ENCODE measurements at places on chromosomes 1 and 21.

GRCh38 chr1:161199506-161200139 is 769 bp upstream of the ADAMTS4 start:
- DNase-seq, result no peak

- DNase-seq, result peak; percentile 83
Measured at GRCh38 chr1:66769512-66770229, 17.4 kb downstream of the DYNLT5 start.

DNA sequence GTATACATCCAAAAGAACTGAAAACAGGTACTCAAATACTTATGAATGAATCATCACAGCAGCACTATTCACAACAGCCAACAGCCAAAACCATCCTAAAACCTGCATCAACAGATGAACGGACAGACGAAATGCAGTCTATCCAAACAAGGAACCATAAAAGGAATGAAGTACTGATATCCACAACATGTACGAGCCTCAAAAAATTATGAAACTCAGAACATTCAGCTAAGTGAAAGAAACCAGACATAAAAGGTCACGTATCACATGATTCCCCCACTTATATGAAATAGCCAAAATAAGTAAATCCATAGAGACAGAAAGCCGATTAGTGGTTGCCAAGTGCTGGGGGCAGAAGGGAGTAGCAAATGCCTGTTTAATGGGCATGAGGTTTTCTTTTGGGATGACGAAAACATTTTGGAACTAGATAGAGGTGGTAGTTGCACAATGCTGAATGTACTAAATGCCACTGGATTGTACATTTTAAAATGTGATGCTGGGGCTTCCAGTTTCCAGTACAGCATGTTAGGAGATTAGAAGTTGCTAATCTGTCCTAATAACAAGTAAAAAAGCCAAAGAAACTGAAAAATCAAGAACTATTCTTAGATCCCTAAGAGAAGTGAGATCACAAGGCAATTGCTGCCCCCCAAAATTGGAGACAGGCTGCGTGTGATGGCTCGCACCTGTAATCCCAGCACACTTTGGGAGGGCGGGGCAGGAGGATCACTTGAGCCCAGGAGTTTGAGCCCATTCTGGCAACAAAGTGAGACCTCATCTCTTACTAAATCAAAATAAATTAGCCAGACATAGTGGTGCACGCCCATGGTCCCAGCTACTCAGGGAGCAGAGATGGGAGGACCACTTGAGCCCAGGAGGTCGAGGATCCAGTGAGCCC is 25.3 kb downstream of the CLSTN1 start:
- DNase-seq, result no peak

GRCh38 chr1:224287714-224288113 is 42.3 kb downstream of the NVL start:
- no peak for DNase-seq

- peak; percentile 39 for DNase-seq
Measured at GRCh38 chr21:41504030-41504429, 3.9 kb downstream of the TMPRSS2 start.

- DNase-seq, result no peak
Measured at GRCh38 chr1:52709016-52709415, 10.9 kb upstream of the COA7 start.

GRCh38 chr1:210447456-210448057 is 118.9 kb downstream of the HHAT start:
- no peak for DNase-seq

DNA sequence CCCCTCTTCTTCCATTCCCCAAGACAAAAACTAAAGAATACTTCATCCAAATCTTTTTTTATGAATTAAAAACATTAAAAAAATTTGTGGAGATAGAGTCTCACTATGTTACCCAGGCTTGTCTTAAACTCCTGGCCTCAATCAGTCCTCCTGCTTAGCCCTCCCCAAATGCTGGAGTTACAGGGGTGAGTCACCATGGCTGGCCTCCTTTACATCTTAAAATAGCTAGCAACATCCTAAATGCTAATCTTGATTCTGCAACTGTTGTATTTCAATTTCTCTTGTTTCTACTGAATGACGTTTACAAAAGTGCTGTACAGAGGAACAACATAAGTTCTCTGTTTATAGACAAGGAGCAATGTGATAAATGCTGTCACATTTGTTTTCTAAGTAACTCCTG is 483.5 kb downstream of the ADGRL2 start:
- DNase-seq, result no peak

DNA sequence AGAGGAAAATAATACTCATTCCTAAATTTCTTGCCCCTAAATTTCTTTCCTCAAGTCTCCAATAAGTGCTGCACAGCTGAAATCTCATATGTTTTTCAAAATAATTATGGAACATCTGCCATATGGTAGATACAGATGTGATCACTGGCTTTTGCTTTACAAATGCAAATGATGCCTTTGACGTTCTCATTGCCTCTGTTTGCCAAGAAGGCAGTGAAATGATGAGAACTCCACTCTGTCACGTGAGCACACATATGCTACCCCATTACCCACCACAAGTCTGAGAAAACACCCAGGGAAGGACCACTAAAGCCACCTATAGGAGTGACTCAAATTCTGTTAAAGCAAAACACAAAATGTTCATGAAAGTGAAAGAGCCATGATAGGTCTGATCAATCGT is 43.9 kb downstream of the DSCAM start:
- no peak for DNase-seq

DNA sequence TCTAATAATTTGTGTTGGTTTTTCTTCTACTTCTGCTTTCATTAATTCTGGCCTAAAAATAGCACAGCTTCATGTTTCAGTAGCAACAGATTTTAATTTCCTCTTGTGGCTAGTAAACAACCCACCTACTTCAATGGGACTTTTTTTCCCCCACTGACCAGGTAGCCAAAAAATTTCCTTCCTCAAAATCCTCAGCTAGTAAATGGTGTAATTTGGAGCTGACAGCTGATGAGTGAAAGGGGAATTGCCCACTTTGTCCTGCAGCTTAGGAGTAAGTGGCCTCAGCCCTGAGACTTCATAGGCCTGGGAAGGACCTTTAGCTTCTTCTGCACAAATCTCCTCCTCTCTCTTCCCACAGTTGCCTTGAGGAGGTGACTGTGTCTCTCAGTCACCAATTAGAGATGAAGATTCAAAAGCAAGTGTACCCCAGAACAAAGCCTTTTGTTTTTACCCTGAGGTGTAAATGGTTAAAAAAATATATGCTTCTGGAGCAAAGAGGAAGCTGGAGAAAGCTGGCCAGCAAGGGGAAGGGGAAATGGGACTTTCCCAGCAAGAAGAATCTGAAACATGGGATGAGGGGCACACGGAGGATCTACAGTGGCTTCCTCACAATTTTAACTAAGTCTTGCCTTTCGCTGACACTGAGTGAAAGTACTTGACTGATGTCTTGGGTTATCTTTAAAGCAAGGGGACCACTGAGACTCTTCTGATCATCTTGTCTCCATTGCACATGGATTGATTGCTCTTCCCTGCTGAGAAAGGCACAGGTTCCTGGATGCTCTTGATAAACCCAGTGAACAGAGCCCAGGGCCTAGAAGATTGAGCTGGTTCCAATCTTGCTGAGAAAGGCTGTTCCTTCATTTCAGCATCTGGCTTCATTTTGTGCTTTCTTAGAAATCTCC is 35.8 kb upstream of the VCAM1 start:
- no peak for DNase-seq

- peak; percentile 65 for DNase-seq
Measured at GRCh38 chr1:109399326-109399957, 1.7 kb upstream of the SORT1 start.

GRCh38 chr21:35203093-35203977 is 154.2 kb upstream of the RUNX1 start:
- DNase-seq, result no peak

DNA sequence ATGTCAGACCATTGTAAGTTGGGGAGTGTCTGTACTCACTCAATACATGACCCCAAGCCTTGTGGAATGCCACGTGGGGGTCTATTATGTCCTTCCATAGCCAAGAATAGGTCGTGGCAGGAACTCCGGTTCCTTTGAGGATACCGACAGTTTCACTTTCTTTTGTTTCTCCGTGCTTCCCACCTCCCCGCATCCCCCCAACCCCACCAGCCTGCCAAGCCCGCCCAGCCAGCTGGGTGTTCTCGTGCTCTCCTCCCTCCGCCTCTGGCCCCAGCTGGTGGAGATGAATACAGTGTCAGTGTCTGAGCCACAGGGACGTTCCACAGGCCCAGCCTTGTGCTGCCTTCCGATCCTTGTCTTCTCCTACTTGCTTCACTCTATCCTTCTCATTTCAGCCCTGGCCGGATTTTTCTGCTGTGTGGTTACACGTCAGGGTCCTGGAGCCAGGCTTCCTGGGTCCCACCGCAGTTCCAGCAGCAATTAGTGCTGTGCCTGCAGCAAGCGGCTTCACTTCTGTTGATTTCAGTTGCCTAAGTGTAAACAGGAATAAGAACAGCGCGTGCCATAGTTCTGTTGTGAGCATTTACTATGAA is 4.1 kb upstream of the AGTRAP start:
- no peak for DNase-seq

DNA sequence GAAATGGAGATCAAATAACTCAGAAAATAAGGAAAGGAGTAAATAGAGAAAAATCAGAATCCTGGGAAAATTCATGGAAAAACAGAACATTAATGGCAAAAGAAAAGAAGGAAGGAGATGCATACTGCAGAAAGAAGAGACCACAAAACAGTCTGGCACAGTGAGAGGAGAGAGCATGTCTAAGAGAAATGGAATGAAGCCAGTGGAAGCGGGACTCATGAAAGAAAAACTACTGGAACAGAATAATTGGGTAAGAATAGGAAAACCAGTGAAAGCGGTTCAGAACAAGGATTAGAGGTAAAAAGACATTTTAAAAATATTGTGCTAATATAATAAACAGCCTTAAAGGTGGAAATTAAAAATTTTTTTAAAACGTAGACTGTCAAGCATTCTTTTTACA is 93.6 kb upstream of the GREM2 start:
- no peak for DNase-seq

DNA sequence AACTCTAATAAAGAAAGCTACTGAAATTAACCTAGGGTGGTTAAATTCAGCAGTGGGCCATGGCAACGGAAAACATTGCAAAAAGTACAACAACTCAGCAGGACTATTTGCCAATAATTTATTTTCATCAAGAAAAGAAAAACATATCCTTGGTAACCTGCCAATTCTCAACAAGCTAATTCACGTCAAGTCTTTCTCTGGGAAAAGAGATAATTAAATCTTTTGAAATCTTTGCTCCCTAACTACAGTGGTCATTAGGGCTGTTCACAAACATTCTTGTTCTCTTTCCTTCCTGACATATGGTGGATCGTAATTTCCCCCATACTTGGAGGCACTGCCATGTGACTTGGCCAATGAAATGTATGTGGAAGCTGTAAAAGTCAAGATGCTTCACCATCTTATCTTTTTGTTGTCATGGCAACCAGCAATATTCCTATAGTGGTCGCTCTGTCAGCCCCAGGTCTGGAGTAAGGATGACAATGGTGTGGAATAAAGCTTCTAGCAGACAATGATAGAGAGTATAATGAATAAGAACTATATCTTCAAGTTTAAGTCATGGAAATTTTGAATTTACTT is 29.6 kb upstream of the ZNF326 start:
- DNase-seq, result no peak

- DNase-seq, result no peak
Measured at GRCh38 chr1:97017895-97018294, 296.3 kb downstream of the PTBP2 start.

GRCh38 chr21:15408089-15408488 is 321.7 kb upstream of the USP25 start:
- no peak for DNase-seq

DNA sequence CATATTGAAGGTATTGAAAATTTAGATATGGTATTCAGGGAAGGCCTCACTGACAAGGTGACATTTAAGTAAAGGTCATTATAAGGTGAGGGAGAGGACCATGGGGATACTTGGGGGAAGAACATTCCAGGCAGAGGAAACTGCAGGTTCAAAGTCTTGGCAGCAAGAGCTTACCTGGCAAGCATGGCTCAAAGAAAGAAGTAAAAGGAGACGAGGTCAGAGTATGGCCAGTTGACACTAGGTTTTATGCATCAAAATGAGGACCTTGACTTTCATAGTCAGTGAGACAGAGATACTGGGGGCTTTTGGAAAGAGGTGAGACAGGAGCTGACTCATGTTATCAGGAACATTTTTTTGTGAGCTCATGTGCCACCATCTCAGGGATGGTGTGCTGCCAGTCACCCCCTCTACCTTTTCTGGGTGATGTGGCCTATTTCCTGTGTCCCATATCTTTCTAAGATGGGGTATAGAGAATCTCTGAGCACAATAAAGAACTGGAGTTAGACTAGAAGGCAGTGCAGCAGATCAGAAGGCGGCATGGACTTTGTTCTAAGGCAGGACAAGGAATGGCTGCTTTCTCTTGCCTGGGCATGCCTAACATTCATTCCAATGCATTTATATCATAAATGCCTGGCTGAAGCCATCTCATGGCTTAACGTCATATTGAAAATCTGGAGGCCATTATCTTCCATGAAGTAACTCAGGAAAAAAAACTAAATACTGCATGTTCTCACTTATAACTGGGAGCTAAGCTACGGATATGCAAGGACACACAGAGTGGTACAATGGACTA is 406.7 kb downstream of the NTNG1 start:
- DNase-seq, result no peak

DNA sequence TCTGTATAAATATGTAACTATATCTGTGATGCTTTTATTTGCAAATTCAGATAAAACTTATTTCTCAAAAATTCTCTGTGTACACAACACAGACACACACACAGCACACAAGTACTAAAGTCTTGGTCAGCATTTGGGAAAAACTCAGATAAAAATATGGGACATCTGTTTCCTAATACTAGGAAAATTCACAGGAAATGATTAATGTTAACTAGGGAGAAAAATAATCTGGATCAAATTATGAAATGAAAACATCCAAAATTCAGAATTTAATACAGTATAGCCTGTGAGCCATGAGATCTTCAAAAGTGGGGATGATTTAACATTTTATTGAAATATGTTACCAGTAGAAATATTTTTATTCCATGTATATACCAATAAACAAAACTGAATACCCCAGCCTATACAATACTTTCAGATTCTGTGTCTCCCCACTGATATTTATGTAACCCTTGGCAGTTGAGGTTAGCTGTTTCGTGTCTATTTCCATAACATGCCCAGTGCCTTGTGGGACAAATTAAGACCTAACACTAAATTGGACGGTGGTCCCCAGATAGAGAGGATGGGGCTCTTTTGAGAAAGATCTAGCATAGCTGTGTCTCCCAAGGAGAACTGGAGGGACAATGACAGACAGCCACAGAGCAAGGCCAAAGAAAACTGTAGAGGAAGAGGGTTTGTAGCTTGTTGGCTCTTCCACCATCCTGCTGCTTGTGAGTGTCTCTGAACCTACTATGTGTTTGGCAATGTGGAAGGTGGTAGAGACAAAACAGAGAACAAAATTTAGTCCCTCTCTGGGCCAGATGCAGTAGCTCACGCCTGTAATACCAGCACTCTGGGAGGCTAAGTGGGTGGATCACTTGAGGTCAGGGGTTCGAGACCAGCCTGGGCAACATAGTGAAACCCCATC is 47.2 kb downstream of the GNG12 start:
- no peak for DNase-seq

- no peak for DNase-seq
Measured at GRCh38 chr1:33985656-33986055, 121.8 kb downstream of the HMGB4 start.

GRCh38 chr1:187734427-187734826 is 905.7 kb downstream of the PLA2G4A start:
- DNase-seq, result peak; percentile 20

All from RPMI8226 (cell line).